ENCODE measurements at places on chromosomes 7 and 10.
A peak's percentile ranks its signal among the peaks of the same experiment; 100 is the strongest.

GRCh38 chr7:2763597-2763996 is 75.6 kb downstream of the AMZ1 start:
- DNase-seq = no peak

DNA sequence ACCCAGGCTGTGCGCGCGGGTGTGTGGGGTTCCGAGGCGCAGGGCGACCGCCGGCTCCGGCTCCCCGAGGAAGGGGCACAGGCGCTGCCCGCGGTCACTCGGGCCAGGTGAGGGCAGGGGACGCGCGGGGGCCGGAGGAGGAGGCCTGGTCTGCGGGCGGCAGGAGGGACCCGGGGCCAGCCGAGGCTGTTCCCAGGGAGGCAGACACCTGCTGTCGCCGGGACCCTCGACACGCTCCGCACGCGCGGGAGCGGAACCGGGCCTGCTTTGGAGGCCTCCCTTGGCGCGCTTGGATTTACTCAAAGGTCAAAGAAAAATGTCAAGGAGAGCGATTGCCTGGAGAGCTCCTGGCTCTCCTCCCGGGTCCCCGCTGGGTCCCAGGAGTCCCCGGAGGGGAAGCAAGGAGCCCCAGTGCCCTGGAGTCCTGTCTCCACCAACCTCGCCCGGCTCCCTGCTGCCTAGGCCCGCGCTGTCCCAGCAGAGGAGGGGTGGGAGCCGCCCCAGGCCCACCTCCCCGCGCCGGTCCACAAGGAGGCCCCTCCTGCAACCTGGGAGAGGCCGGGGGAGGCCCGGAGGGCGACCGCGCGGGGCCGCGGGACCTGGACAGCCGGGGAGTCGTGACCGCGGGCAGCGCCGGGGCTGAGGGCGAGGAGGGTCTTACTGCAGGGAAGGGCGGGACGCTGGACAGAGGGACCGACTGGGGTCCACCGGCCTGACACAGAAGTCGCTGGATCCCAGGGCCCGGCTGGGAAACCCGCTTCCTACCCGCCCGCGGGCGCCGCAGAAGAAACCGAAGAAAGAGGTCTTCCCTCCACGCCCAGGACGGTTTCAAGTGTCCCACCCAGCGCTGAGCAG is 348.9 kb downstream of the DNAJB6 start:
- DNase-seq = no peak

GRCh38 chr10:12974078-12974477 is 27.4 kb downstream of the CCDC3 start:
- DNase-seq = no peak

DNA sequence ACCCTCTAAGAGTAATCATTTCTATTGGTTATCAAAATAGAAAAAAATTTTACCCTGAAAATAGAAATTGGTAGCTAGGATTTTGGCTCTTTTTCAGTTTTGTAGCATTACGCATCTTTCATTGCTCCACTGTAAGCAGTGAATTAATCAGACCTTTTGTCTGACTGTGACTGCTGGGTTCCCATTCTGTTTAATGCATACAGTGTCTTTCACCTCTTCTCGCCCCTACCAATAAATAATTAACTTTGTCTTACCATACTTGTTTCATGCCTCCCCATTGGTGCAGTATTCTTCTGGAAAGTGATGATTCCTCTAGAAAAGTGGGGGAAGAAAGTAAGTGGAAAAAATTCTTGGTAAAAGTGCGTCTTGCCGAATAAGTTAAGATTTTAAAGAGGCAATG is 73.2 kb downstream of the AP3M1 start:
- DNase-seq = no peak

- DNase-seq = peak; percentile 41
These were observed 30.3 kb downstream of the SKIDA1 start for GRCh38 chr10:21495002-21495751.

DNA sequence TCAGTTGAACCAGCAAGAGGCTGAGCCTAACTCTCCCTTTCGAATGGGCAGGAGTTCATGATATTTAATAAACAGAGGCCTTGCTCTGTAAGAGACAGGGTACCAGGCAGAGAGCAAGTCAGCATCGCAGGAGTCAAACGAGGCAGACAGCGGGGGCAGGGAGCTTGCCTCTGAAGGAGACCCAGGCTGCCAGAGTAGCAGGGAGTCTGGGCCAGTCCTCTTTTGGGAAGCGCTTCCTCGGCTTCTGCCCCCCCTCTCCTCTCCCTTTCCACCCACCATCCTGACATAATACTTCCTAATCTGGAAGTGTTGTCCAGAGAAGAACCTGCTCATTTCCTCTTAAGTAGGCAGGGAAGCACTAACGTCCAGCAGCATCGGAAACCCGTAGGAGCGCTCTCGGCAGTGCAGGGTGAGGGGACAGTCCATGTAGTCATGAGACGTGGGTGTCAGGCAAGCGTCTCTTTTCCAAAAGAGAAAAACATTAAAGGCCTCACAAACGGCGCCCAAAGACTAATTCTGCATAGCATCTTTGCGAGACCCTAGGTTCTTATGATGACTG is 171.1 kb downstream of the EGFR start:
- no peak for DNase-seq

- no peak for DNase-seq
These were observed 9.7 kb upstream of the SLC25A16 start for GRCh38 chr10:68536973-68537372.

DNA sequence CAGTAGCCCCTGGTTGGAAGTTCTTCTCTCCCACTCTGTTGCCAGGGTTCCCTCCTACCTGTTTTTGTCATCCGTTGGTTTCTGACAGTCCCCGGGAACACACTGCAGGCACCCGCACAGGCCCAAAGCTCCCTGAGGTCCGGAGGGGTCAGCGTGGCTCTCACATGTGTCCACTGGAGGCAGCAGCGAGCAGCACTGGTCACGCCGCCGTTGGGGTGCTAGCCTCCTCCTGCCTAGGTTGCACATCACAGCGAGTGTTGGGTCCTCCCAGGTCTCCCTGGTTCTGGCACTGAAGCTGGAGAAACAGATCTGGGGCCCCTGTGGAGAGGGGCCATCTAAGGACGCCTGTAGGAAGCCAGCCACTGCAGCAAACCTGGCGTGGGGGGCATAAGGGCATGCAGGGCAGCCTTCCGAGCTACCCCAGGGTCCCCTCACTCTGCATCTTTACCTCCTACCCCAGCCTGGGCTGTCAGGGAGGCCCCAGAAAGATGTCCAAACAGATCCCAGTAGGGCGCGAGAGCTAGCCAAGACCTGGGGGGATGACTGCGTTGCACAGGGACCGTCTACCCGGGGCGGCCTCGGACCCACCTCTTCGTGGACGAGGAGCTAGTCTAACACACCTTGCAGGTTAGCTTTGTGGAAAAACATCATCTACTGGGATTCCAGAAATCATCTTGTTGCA is 28.9 kb downstream of the LRRC27 start:
- DNase-seq = no peak

- peak; percentile 26 for DNase-seq
These were observed 20.4 kb downstream of the RFC2 start for GRCh38 chr7:74233655-74234285.

- no peak for DNase-seq
These were observed 552.2 kb downstream of the MDFIC start for GRCh38 chr7:115474137-115474536.

- DNase-seq = peak; percentile 33
These were observed 59.8 kb downstream of the COA1 start for GRCh38 chr7:43669286-43670081.

- peak; percentile 66 for DNase-seq
These were observed 5.2 kb upstream of the HOXA2 start for GRCh38 chr7:27107391-27108381.

GRCh38 chr7:96407427-96407826 is 85.5 kb upstream of the SLC25A13 start:
- DNase-seq = no peak

All from endothelial cell of umbilical vein (primary cell).